GM12878 (cell line): ENCODE measurements at places on chromosomes 1 and 21. TPM values are rescaled to one million over a fixed set of nuclear protein-coding genes. Genes with fewer than 3 reads are reported as not detected.
A peak's percentile ranks its signal among the peaks of the same experiment; 100 is the strongest.

The CD1D gene
- not detected in 2 replicates for polyA plus RNA-seq

The GJA5 gene
- polyA plus RNA-seq, result not detected in 2 replicates

DNA sequence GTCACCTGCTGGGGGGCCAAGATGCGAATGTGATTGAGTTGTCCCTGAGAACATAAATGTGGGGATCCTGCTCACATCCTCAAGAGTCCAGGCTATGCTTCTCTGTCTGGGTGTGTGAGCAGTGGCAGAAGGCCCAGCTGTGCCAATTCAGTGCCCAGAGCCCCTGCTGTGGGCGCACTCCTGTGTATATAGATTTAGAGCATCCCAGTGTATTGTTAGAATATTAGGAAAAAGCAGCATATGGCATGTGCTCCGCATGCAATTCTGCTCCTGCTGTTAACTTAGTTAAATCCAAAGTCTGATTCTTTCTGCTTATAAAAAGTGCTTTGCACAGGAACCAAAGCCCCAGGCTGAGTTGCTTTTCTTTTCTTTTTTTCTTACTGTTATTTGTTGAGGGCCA, 37.8 kb downstream of the FAM78B start:
- H3K4me3 ChIP-seq, result no peak overlapping the region
- no peaks in the 10 kb centered on the region for H3K4me1 ChIP-seq
- H3K27me3 ChIP-seq, result no peaks in the 10 kb centered on the region
- no peaks in the 10 kb centered on the region for H3K36me3 ChIP-seq
- no peak for DNase-seq

DNA sequence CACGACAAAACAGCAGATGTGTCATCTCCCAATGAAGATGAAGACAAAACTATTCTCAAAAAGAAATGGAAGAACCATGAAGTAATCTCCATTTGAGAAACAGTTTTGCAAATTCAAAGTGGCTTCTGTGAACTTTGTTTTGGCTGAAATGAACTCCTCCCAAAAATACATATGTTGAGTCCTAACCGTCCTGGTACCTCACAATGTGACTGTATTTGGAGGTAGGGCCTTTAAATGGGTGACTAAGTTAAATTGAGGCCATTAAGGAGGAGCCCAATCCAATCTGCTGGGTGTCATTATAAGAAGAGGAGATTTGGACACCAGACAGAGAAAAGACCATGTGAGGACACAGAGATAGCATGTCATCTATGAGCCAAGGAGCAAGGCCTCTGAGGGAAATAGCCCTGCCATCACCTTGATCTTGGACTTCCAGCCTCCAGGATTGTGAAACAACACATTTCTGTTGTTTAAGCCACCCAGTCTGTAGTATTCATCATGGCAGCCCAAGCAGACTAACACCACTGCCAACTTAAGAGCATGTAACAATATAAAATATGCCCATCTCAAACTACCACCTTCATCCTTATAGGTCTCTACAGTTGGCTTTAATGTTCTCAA, 38.3 kb upstream of the KCNE1 start:
- H3K27ac ChIP-seq, result no peak overlapping the region
- H3K36me3 ChIP-seq, result no peaks in the 10 kb centered on the region
- H3K27me3 ChIP-seq, result no peaks in the 10 kb centered on the region
- H3K4me3 ChIP-seq, result no peak overlapping the region
- DNase-seq, result no peak

DNA sequence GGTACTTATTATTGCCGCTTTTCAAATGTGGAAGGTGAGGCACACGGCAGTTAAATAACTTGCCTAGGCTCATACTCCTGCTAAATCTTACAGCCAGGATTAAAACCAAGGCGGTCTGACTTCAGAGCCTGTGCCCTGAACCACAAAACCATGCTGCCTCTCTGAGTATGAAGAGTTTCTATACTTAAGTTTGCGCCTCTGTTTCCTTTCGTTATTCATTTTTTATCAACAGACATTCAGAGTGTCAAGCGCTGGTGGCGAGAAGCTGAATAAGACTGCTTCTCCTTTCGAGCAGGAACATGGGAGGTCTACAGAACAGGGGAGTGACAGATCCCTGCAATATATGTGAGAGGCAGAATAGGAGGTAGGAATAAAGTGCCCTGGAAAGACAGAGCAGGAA, 96.0 kb upstream of the DUSP10 start:
- no peak overlapping the region for H3K4me3 ChIP-seq
- peak; percentile 59 for DNase-seq
- H3K36me3 ChIP-seq, result no peaks in the 10 kb centered on the region
- H3K27ac ChIP-seq, result peak overlapping the region; percentile 26; the same call in 1 of the 2 replicates
- H3K27me3 ChIP-seq, result no peaks in the 10 kb centered on the region
- peaks cover 42% of the 10 kb centered on the region for H3K4me1 ChIP-seq

DNA sequence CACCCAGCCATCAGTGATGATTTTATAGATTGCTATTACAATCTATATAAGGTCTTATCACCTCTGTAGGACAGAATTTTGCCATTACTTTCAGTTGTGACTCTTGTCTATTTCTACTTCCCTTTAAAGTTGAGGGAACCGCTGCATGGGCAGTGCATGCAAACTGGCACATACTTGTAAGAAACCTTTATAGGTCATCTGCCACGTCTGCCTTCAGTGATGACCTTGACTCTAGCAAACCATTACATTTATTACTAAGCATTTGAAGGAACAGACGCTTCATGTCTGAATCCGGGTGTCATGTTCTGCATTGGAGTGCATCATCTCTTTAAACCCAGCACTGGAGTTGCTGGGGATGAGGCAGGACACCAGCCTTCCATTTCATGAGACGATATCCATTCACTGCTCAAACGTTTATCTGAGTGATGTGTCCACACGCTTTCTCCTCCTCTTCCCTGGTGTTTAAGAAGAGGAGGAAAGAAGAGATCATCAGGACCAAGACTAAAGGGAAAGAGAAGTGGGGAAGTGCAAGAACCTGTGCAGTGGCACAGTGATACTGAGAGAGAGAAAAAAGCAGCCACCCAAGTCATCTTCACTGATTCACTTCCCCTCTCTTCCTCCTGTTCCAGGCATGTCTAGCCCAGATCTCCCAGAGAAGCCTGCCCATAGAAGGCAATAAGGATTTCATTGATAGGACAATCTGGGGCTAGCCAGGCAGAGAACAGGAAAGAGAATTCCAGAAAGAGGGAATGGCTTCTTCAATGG, 14.1 kb downstream of the CCSAP start:
- no peak overlapping the region for H3K4me3 ChIP-seq
- no peak overlapping the region for H3K27ac ChIP-seq
- no peaks in the 10 kb centered on the region for H3K36me3 ChIP-seq
- no peaks in the 10 kb centered on the region for H3K27me3 ChIP-seq

GRCh38 chr1:40187399-40187798, 26.2 kb downstream of the RLF start:
- no peak for DNase-seq
- peaks cover 32% of the 10 kb centered on the region for H3K4me1 ChIP-seq
- peak overlapping the region; percentile 14; the same call in 1 of the 2 replicates for H3K4me3 ChIP-seq
- H3K27ac ChIP-seq, result no peak overlapping the region; the same call in 1 of the 2 replicates
- no peaks in the 10 kb centered on the region for H3K27me3 ChIP-seq

The TMEM200B gene
- 0.06 and 0.21 TPM in 2 replicates for polyA plus RNA-seq

DNA sequence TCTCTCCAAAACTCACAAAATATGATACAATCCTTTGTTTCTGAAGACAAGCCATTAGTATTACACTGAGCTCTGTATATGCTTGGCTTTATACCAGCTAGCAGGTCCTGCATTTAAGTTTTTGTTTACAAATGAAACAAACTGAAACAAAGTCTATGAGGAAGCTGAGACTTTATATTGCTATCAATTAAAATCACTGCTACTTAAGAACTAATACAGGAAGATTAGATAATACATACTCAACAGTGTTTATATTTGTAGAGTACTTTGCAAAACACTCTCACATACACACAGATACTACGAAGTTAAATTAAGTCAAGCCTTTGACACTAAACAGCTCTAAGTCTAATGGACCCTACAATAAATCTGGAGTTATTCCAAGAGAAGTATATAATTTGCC, 247.4 kb downstream of the CRB1 start:
- H3K4me1 ChIP-seq, result no peaks in the 10 kb centered on the region
- H3K36me3 ChIP-seq, result no peaks in the 10 kb centered on the region; the same call in 1 of the 2 replicates
- no peaks in the 10 kb centered on the region for H3K27me3 ChIP-seq
- no peak overlapping the region for H3K4me3 ChIP-seq
- no peak for DNase-seq
- H3K27ac ChIP-seq, result no peak overlapping the region

- H3K36me3 ChIP-seq, result no peaks in the 10 kb centered on the region
- no peaks in the 10 kb centered on the region for H3K4me1 ChIP-seq
- no peak for DNase-seq
- H3K4me3 ChIP-seq, result no peak overlapping the region
- no peak overlapping the region for H3K27ac ChIP-seq
Measured at GRCh38 chr1:201265756-201266155, 17.6 kb upstream of the PKP1 start.

- no peaks in the 10 kb centered on the region for H3K36me3 ChIP-seq
- no peak for DNase-seq
- H3K27ac ChIP-seq, result no peak overlapping the region
- peaks cover 3% of the 10 kb centered on the region; the same call in 1 of the 2 replicates for H3K4me1 ChIP-seq
Measured at GRCh38 chr1:76269155-76269554, 194.6 kb downstream of the ST6GALNAC3 start.

GRCh38 chr1:91754816-91755580, 131.0 kb downstream of the TGFBR3 start:
- no peak overlapping the region for H3K27ac ChIP-seq
- H3K4me3 ChIP-seq, result no peak overlapping the region
- H3K27me3 ChIP-seq, result no peaks in the 10 kb centered on the region
